Mucosa of gallbladder (tissue), 1 donor: ENCODE measurements at places on chromosomes 7 and 10. TPM values are rescaled to one million over a fixed set of nuclear protein-coding genes. Genes with fewer than 3 reads are reported as not detected.

DNA sequence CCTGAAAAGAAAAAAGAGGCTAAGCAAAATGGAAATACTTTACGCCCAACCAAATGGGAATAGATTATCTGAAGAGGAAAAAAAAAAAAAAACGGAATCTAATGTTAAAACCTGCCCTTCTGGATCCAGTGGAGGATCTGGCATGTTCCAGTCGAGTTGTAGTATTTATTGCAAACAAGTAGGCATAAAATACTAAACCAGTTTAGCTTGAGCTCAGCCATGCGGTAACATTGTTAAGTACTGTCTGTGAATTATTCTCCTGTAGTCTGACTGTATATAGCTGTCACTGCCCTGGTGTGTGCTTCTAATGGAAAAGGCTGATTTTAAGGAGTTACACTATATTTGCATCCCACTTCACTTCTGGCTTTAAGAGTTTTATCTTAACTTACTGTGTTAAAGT lies 40.3 kb downstream of the CELF2 start:
- DNase-seq, result no peak

DNA sequence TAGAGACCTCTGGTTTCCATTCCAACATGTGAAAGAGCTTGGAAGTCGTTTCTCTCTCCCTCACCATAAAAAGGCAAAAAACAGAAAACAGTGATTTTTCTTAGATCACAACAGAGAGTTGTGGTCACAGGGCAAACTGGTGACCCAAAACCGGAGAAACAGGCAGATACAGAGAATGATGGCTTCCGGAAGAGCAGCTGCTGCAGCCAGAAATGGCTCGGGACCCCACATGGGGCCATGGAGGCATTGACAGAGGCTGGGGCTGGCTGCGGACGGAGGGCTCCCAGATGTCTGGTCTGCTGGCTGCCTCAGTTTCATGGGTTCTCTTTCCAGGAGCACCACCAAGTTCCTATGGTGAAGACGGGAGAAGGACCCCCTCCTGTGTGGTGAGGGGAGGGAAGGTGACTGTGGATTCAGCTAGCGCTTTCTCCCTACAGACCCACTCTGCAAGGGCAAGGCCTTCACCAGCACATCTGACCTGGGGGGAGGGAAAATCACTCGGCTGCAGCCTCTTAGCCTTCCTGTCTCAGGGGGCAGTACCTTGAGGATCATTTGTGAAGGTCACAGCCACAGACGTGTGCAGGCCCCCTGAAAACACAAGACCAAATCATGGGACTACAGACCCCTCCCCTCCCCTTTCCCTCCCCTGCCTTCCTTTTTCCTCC lies 81.4 kb downstream of the WDR37 start:
- DNase-seq, result no peak

GRCh38 chr7:99562832-99563231 lies 4.4 kb downstream of the ZNF655 start:
- no peak for DNase-seq

GRCh38 chr7:45888185-45888992 lies at the start of gene IGFBP1:
Gene IGFBP1, plus strand, starts transcription at chr7:45888488. Its CDS starts 165 bp downstream, at chr7:45888653.
- no peak for DNase-seq

DNA sequence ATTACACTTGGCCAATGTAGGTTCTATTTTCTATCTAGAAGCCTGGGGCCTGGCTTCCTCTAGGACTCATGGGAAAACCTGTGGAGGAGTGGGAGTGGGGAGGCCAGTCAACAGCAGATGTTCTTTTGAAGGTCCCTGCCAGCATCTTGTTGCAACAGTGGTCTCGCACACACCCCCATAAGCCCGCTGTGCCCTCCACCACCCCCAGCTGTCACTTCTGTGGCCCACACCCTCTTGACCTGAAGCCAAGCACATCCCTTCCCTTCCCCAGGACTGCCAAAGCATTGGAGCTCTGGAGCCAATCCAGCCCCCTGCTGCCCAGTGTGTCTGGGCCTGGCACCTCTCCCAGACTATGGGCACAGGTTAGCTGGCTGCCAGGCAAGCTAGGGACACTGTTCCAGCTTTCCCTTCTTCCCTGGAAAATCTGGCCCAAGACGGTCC lies 1.9 kb upstream of the STX1A start:
- peak; percentile 77 for DNase-seq

HEPACAM2 gene
- 1.2 TPM for total RNA-seq

DNA sequence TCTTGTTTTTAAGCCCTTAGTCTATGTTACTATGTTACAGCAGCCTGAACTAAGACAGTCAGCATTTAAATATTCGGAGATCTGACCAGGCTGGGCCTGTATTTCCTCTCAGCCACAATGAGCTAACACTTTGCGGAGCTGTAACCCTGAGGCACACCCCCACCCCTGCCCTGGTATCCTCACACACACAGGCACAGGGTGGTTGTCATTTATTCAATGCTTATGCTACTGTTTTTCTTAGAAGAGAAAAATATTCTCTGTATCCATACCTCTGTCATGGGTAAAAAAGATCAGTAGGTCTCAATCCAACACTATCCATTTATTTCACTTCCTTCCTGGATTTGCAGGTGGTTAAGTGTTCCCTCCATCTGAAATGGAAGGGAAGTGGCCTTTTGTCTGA lies 80.3 kb upstream of the TRIL start:
- DNase-seq, result no peak

GRCh38 chr7:29445736-29446135 lies 117.9 kb upstream of the PRR15 start:
- no peak for DNase-seq

GRCh38 chr10:89929282-89930026 lies 228.1 kb downstream of the KIF20B start:
- DNase-seq, result no peak

- no peak for DNase-seq
These were observed 98.4 kb upstream of the FRMD4A start for GRCh38 chr10:14429043-14429700.

- no peak for DNase-seq
These were observed 103.7 kb downstream of the ZNF92 start for GRCh38 chr7:65477326-65477725.

GRCh38 chr10:77318739-77319138 lies 318.9 kb downstream of the KCNMA1 start:
- no peak for DNase-seq

SNCG gene
- 15.8 TPM for total RNA-seq

DNA sequence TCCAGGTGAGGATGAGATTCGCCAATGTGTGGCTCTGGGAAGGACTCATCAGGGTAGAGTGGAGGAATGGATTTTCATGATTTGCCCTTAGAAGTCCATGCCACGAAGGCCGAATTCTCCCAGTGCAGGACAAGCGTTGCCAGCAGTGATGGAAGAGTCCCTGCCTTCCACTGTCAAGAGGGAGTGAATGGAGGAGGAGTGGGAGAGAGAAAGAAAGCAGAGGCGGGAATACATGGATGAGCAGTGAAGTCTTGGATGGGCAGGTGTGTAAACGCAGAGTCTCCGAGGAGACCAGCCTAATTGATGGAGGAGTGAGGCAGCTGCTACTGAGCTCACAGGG lies 419.2 kb downstream of the GLRX3 start:
- no peak for DNase-seq

DNA sequence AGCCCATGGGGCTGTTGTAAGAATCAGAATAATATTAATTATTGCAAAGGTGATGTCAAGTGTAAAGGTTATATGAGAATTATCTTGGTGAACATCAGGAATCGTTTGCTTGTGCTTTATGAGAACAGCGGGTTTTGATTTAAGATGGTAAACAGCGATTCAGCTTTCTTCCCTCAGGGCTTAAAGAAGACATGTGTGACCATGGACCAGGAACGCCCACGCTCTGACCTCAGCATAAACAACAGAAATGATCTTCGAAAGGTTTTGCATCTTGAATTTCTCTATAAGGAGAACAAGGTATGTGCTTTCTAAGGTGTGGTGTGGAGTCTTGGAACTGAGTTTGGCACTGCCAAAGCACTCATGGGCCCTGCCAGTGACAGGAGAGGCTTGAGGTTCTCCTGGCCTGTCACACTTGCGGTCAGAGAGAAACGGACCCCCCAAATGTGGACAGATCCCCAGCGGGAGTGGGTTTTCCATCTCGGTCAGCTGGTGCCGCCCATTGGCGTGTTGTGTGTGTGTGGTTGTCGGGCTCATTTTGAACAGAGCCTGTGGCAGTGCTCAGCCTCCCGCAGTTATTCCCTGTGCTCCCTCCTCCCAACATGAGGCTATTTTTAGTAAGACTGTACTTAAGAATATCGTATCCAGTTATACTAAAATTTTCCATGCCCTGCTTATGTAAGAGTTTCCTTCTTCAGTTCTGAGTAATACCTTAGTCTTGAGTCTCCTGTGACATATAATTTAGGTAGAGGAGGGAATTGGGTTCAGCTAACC lies 7.2 kb downstream of the MINDY4 start:
- no peak for DNase-seq
